ENCODE measurements at places on chromosomes 12 and 14.

DNA sequence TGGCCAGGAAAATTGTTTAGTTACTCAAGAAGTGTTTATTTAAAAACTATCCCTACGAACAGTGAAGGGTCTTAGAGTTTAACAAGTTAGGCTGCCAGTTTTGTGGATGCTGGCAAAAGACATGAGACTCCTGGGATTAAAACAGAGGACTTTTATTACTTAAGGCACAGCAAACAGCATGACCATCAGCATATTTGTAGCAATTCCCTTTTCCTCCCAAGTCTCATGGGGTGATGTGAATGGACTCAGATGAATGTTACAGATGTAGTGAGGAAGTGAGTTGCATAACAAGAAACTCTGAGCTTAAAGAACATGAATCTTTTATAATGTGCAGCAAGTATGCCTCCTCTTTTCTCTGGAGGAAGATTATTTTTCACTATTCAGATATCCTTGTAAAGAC is 695.8 kb downstream of the RPS29 start:
- DNase-seq, result no peak

GRCh38 chr12:130655010-130655409 is 61.1 kb downstream of the RIMBP2 start:
- no peak for DNase-seq

- no peak for DNase-seq
These were observed 61.9 kb downstream of the KICS2 start for GRCh38 chr12:64160021-64160710.

DNA sequence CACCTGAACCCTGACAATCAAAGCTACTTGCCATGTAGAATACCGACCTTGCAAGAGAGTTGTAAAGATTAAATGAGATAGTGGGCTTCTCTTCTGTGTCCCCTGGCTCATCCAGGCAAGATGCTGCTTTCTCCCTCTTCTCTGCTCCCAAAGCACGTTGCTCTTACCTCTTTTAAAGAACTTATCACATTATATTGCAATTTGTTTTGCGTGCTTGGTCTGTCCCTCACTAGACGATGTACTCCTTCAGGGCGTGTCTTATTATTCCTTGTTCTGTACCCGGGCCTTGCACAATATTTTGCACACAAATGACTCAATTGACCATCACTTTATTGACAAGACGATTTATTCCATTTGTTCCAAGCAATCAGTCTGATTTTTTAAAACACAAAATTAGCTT is 3.3 kb downstream of the DCN start:
- no peak for DNase-seq

DNA sequence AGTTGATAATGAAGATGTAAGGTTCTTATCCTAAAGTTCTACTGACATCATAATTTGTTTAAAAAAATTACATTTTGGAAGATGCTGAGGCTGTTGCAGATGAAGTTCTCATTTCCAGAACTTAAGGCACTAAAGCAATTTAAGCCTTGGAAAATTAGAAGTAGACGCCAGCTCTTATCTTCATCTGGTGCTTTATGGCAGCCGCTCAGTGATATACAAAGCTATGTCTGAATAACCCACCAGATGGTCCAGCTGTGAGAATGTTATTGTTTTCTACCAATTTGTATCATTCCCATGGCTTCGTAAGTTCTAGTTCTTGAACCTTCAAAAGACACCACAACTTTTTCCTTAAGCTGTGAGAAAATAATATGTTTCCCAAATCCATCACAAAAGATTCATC is 212.1 kb upstream of the ARID2 start:
- DNase-seq, result no peak

- DNase-seq, result no peak
These were observed 37.0 kb upstream of the FBXO33 start for GRCh38 chr14:39469094-39469710.

All from astrocyte (in vitro differentiated cells and primary cell).